ENCODE measurements at places on chromosomes 7 and 10.

GRCh38 chr10:107443813-107444212 lies 279.3 kb upstream of the SORCS1 start:
- no peak for DNase-seq

DNA sequence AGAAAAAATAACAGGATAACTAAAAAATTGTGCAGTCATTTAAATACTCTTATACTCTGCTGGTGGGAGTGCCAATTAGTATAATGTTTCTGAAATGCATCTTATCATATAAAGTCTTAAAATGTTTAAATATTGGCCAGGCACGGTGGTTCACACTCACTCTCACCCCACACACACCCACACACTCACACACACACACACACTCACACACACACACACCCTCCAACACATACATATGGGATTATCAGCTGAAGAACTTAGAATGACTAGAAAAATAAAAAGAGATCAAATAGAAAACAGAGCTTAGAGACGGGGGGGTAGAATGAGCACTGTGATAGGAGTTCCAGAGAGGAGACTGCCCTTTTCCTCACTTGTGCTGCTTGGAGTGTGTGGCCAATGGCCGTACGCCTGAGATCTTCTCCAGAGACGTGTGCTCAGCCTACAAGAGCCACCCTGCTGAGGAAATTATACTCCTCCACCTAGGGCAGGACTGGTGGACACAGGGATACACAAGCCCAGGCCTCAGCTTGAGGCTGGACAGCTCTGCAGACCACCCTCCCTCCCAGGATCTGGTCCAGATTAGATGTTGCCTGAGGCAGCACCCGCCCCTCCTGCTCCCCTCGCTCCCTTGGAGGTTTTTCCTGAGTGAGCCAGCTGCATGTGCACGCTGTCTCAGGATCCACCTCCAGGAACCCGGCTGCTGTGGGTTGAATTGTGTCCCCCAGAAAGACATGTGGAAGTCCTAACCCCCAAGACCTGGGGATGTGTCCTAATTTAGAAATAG lies 26.5 kb upstream of the PRKAG2 start:
- no peak for DNase-seq

GRCh38 chr10:71819985-71820384 lies 31.1 kb downstream of the PSAP start:
- DNase-seq = no peak

GRCh38 chr10:12768156-12769100 lies 233.1 kb downstream of the CCDC3 start:
- no peak for DNase-seq

- DNase-seq = no peak
These were observed 4.2 kb downstream of the SMARCD3 start for GRCh38 chr7:151244196-151244840.

DNA sequence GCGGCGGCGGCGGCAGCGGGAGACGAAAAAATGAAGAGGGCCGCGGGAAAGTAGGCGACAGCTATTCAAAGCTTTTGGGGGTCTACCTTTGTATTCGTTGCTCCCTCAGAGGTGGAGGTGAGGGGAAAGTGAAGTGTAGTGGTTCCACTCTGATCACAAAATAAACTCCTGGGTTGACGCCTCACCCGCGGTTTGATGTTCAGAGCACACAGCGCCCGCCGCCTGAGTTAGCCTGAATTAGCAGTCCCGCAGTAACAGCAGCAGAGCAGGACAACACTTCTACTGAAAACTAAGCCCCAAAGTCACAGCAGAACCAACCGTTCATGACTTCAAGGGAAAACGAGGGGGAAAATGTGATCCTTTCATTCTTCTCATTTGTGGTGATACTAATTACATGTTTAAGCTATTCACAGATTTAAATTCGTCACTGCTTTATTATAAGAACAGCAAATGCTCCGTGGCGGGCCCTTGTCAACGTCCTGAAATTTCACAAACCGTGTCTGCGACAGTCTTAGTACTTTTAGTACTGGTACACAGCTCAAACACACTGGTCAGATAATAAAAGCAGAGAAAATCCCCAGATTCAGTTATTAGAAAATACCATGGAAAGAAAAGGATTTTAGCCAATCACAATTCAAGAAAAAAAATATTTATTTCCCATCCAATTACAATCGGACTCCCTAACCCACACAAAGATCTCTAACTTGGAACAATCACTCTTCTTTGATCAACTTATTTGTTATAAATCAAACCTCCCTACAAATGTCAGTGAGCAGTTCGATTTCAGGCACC lies 563 bp upstream of the JMJD1C start:
- no peak for DNase-seq

Data from AG09309 (cell line).